Stimulated activated CD4-positive, alpha-beta T cell treated with anti-CD3 and anti-CD28 coated beads, Interleukin-2, amount 100 ng/mL, for 24 hours (primary cell): ENCODE measurements at places on chromosomes 1 and 21.

DNA sequence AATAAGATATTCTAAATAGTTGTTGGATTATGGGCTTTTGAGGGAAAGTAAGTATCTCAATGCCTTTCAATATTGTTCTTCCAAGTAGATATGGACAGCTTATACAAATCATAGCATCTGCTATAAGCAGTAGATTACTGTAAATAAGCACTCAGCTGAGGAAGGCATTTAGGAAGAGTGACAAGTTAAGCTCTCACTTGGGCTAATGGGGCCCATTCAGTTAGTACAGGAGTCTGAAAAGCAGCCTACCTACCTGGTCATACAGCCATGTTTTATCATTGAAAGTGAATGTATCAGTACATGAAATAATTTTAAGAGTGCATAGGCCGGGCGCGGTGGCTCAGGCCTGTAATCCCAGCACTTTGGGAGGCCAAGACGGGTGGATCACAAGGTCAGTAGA lies 73.1 kb downstream of the APP start:
- DNase-seq, result no peak

- peak; percentile 14 for DNase-seq
Observed at GRCh38 chr1:9626201-9626608, 25.3 kb upstream of the PIK3CD start.

DNA sequence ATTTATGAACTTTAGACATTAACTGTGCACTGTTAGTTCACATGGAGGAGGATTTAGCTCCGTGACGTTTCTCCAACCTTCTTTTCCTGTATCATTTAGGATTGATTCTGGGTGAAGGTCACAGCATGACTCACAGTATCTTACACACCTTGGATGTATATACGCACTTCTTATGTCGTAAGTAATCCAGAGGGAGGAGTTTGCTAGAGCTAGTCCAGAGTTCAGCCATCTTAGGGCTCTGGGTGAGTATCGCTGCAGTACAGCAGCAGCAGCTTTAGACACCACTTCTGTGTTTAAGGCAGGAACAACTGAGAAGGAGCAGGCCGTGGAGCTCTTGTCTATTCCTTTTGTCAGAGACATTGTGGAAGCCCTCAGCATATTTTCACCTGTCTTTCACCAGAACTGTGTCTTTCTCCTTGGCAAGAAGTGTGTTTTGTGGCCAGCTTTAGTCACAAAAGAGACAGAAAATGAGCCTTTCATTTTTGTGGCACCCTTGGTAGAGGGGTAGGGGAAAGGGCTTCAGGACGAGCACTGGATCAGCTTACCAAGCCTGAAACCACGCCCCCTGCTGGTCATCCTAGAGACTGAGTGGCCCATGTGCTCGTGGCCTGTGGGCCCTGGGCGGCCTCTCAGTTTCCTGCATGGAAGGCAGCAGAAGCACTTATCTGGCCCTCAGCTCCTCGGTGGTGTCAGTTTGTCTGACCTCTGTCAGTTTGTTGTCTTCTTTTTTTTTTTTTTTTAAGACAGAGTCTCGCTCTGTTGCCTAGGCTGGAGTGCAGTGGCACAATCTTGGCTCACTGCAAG lies 64.0 kb downstream of the ADARB1 start:
- peak; percentile 83 for DNase-seq

DNA sequence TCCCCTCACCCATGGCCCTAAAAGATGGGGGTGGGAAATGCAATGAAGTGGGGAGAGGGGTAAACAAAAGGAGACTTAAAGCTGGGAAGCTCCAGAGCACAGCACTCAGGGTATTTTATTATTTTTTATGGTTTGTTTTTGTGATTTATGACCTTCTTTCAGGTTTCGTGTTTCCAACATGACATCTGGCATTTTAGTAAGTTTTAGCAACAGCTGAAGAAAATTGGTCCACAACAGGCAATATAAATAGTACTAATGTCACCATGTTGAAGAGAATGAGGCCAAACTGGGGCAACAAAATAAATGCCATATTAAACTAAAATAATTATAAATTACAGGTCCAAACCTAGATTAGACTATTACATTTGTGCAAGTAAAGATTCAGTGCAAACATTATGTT lies 56.3 kb downstream of the TBX15 start:
- no peak for DNase-seq

DNA sequence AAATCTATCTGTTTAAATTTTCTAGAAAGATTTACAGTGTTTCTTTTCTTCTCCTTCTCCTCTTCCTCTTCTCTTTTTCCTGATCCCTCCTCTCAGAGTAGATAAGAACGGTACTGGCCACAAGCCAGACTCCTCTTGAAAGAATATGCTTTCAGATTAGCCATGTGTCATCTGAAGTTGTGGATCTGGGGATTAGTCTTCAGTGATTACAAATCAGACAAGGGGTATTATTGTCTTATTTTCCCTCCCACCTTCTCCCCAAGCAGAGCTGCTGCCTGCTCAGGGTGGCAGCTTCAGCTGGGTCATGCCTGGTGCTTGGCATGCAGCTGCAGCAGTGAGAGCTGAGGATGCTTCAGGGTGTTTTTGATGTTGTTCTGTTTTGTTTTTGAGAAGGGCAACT lies 42.7 kb downstream of the SGIP1 start:
- DNase-seq, result no peak

GRCh38 chr1:5394111-5394510 lies 598.1 kb downstream of the NPHP4 start:
- no peak for DNase-seq

GRCh38 chr1:194024659-194025058 lies 838.2 kb upstream of the B3GALT2 start:
- DNase-seq, result no peak

- no peak for DNase-seq
Observed at GRCh38 chr1:165539908-165540307, 3.9 kb upstream of the LRRC52 start.

DNA sequence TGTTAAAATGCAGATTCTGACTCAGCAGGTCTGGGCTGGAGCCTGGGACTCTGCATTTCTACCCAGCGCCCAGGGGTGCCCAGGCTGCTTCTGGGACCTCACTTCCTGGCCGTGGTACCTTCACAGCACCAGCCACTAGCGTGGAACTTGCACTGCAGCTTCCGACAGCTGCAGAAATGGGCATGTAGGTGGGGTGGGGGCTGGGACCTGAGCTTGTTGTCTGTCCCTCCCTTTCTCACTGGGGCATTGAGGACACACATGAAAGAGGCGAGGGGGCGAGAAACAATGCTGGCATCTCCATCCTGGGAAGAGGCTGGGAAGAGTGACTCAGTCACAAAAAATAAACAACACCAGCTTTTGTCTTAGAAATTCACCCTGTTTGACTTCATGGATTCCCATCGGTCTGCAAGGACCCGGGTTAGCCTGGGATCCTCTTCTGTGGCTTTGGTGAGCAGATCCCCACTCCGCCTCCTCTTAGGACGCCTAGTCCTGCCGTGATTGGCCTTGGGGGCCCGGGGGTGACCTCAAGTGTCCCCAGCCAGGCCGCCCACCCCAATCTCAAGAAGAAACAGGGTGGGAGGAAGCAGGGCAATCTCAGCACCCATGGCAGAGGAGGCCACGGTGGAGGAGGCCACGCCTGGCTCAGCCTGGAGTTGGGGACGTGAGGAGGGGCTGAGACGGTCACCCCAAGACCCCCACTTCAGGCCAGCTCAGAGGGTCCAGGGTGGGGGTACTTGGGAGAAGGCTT lies 29.9 kb upstream of the POFUT2 start:
- DNase-seq, result no peak

- no peak for DNase-seq
Observed at GRCh38 chr1:15453734-15454133, 2.8 kb upstream of the CELA2A start.

- DNase-seq, result no peak
Observed at GRCh38 chr21:45611939-45612664, 31.4 kb upstream of the PCBP3 start.

- DNase-seq, result no peak
Observed at GRCh38 chr1:68808351-68808750, 311.5 kb upstream of the DEPDC1 start.

GRCh38 chr1:188070848-188071247 lies 1242.1 kb downstream of the PLA2G4A start:
- DNase-seq, result no peak

DNA sequence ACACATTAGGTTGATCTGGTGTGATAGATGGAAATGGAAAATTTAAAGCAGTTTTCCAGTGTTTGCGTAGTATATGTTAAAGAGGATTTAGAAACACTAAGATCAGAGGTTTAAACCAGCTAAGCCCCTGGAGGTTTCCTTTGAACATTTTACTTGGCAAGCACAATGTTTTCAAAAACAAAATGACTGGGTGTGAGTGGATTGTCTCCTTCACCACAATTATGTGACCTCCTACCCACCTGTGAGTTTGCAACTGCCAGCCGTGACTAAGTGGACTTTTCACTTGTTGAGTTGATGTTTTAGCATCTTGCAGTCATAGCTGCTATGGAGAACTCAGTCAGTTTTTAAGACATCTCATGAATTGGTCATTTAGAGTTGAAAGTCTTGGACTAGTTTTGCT lies 4.7 kb downstream of the CCDC190 start:
- no peak for DNase-seq

DNA sequence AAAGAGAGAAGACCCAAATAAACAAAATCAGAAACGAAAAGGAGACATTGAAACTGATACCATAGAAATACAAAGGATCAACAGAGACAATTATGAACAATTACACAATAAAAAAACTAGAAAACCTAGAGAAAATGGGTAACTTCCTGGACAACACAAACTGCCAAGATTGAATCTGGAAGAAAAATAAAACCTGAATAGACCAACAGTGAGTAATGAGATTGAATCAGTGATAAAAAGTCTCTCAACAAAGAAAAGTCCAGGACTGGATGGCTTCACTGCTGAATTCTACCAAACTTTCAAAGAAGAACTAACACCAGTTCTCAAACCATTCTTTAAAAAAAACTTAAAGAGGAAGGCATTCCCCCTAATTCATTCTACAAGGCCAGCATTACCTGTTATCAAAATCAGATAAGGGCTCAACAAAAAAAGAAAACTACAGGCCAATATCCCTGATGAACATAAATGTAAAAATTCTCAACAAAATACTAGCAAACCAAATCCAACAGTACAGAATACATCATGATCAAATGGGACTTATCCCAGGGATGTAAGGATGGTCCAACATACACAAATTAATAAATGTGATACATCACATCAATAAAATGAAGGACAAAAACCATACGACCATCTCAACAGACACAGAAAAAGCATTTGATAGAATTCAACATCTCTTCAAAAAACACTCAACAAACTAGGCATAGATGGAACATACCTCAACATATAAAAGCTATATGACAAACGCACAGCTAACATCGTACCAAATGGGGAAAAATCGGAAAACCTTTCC lies 119.9 kb downstream of the ACBD6 start:
- DNase-seq, result no peak

GRCh38 chr1:229068270-229068987 lies 202.5 kb upstream of the RAB4A start:
- DNase-seq, result no peak

DNA sequence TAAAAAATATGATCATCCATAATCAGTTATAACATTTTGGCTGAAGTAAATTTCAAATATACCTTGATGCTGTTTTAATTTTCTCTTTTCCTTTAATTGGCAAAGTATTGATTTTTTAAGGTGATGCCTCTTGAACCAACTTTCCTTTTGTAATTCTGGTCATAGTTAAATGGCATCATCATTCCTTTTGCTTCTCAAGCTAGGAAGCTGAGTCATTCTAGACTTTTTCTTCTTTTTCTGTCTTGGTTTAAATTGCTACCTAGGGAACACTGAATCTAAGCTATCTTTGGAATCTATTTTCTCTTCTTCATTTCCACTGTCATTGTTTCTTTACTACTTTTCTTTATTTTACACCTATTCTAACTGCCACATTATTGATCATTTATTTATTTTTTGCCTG lies 162.7 kb downstream of the HMCN1 start:
- DNase-seq, result no peak

- no peak for DNase-seq
Observed at GRCh38 chr1:48853006-48853405, 76.3 kb upstream of the BEND5 start.

- peak; percentile 68 for DNase-seq
Observed at GRCh38 chr21:33383056-33383888, 19.9 kb upstream of the IFNGR2 start.

DNA sequence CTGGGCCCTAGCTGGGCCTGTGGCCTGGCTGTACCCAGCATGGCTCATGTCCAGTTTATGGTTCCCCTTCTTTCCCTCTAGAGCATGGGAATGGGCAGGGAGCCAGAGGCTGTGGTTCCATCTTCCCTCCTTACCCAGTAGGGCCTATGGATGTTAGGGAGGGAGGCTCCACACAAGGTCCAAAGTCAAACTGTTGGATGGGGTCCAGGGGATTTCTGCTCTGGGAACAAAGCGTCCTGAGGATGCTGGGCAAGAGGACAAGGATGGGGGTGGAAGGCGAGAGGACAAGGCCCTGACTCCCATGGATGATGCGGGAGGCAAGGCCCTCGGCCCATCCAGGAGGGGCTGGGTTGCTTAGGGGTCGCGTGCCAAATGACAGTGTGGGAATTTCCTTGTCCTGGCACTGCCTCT lies 17.3 kb downstream of the CSF1 start:
- peak; percentile 13 for DNase-seq

DNA sequence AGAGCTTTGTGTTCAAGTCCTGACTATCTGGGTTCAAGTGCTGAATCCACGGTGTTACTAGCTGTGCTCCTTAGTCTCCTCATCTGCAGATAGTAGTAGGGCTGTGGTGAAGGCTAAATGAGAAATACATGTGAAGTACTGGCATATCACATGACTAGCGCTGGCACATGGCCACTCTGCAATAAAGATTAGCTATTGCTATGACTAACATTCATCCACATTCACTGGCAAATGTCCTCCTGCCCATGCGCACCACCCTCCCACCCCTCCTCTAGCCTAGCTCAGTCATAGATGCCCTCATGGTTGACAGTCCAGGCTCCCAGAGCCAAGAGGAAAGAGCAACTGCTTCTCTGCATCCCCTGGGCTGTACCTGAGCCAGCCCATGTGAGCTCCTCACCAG lies 8.5 kb upstream of the COL8A2 start:
- DNase-seq, result no peak

DNA sequence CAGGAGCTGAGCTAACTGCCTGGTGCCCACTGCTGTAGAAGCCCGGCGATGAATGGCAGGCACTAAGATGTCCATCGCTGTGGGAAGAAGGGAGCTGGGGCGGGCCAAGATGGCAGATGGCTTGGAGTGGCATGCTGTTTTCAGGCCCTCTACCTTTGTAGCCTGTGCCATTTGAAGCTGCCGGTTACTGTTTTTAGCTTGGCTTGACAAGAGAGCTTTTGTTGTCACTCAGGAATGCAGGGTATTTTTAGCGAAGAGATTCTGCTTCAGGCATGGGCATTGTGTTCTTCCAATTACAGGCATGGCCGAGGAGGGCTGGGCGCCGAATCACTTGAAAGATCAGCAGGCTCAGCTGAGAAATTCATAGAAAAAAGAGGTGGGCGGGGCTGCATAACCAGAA lies 348.7 kb downstream of the RPS6KC1 start:
- no peak for DNase-seq

DNA sequence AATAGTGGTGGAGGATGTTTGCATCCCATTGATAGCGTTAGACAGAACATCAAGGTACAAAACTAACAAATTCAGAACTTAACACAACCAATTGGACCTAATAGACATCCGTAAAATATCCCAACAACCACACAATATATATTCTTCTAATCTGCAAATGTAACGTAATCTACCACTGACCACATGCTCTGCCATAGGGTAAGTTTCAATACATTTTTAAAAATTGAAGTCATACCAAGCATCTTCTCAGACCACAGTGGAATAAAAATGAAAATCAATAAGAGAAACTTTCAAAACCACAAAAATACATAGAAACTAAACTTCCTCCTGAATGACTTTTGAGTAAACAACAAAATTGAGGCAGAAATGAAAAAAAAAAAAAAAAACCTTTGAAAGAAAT lies 1087.5 kb downstream of the KCNT2 start:
- DNase-seq, result no peak
